Lower lobe of right lung (tissue), 2 donors: ENCODE measurements at places on chromosomes 2 and 18.

DNA sequence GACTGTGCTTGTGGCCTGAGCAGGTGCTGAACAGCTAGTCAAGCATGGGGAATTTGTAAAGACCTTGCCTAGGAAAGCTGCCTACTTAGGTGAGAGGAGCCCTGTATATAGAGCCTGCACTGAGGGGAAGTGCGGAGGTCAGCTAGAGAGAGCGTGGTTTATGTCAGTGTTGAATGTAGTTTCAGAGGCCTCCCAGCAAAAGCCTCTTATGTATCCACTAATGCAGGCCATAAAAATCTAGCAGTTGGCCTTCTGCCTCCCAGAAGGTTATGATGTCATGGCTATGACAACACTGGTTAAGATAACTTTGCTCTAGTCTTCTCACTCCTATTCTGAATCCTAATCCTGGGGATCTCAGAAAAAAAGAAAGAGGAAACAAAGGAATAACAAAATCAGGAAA, 88.9 kb downstream of the ASXL3 start:
- no peak for DNase-seq

GRCh38 chr18:47721876-47722275, 208.6 kb downstream of the SMAD2 start:
- DNase-seq = no peak

- no peak for DNase-seq
These were observed 36.2 kb downstream of the PDIA6 start for GRCh38 chr2:10776231-10776977.

DNA sequence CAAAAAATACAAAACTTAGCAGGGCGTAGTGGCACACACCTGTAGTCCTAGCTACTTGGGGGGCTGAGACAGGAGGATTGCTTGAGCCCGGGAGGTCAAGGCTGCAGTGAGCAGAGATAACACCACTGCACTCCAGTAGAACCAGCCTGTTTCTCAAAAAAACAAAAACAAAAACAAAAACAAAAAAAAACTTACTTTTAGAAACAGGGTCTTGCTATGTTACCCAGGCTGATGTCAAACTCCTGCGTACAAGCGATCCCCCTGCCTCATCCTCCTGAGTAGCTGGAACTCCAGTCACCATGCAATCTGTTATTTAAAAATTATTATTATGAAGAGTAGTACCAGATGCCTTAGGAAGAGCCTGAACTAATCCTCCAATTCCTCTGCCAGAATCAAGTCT, 35.0 kb upstream of the GLI2 start:
- DNase-seq = no peak

GRCh38 chr18:30455741-30456140, 586.8 kb downstream of the DSC3 start:
- DNase-seq = no peak

- no peak for DNase-seq
These were observed 99.6 kb downstream of the ATL2 start for GRCh38 chr2:38277245-38278116.

GRCh38 chr2:69564604-69565003, 78.9 kb downstream of the AAK1 start:
- no peak for DNase-seq

GRCh38 chr2:102061962-102062795, 70.4 kb downstream of the IL1R2 start:
- DNase-seq = no peak

GRCh38 chr2:207504513-207505170, 25.1 kb upstream of the CREB1 start:
- DNase-seq = no peak

- DNase-seq = no peak
These were observed 13.5 kb upstream of the FEZ2 start for GRCh38 chr2:36611316-36611990.

DNA sequence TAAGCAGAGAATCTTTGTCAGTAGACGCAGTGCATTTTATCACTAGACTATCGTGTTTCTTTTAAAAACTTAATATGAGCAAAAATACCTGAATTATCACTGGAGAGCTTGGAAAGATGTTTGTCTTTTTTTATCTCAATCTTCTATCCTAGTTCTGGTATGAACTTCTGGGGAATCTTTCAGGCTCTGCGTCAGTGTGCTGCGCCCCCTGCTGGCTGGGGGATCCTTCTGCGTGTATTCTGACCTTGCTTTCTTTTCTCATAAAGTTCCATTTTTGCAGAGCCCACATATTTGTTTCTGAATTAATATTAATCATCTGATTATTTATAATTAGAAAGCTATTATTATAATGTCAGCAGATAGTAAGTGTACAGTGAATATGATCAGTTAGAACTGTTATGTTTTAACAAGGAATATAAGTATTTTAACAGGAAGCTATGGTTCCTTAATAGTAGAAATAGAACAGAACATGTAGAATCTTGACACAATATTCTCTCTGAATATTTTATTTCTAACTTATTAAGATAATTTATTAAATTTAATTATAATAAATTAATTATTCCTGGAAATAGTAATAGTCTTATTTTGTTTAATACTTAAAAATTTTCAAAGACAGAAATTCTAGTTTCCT, 945.0 kb upstream of the CRIM1 start:
- peak; percentile 61 for DNase-seq

DNA sequence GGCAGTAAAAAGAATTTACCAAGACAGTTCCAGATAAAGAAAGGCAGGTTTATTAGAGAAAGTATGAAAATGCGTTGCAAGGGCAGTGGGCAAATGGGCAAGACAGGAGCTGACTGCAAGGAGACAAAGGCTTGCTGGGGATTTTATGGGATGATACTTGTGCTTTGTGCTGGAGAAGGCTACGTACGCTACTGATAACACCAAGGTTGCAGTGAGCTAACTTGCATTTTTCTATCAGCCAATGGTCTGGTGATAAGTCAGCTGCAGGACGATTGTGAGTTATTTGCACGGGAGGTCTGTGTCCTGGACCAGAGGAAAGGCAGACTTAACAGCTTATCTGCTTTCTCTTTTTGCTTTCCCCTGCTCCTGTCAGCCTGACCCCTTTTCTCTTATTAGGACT, 116.5 kb downstream of the PMS1 start:
- no peak for DNase-seq

- DNase-seq = no peak
These were observed 1395.8 kb downstream of the LRP1B start for GRCh38 chr2:140734992-140735391.

GRCh38 chr18:41529093-41529492, 425.9 kb upstream of the PIK3C3 start:
- DNase-seq = no peak

GRCh38 chr2:6934758-6935651, 17.8 kb downstream of the RNF144A start:
- DNase-seq = no peak

DNA sequence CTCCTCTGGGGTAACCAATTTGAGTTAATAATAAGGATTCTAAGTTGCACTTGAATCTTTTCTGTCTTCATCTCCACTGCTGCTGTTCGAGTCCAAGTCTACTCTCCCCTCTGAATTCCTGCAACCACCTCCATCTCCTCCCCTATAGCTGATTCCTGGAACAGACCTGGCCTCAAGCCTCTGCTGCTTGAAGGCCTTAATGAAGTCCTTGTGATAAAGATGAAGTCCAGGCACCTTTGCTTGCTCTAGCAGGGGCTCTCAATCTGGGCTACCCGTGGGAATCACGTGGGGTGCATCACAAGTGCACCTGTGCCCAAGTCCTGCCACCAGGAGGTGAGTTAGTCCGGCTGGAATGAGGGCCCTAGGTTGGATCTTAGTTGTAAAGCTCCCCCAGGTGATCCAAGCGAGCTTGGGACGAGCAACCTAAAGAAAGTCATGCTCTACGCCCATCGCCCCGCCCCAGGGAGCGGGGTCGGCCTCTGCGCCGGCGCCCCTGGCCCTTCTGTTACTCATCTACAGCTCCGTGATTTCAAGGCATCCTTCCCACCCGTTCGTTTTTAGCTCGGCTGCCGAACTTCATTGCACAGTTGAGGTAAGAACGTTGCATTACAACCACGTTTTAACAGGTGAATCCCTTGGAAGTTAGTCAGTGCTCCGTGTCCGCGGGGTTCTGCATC, 905 bp upstream of the IAH1 start:
- DNase-seq = no peak

- DNase-seq = no peak
These were observed 395.2 kb downstream of the TGIF1 start for GRCh38 chr18:3845161-3845560.

DNA sequence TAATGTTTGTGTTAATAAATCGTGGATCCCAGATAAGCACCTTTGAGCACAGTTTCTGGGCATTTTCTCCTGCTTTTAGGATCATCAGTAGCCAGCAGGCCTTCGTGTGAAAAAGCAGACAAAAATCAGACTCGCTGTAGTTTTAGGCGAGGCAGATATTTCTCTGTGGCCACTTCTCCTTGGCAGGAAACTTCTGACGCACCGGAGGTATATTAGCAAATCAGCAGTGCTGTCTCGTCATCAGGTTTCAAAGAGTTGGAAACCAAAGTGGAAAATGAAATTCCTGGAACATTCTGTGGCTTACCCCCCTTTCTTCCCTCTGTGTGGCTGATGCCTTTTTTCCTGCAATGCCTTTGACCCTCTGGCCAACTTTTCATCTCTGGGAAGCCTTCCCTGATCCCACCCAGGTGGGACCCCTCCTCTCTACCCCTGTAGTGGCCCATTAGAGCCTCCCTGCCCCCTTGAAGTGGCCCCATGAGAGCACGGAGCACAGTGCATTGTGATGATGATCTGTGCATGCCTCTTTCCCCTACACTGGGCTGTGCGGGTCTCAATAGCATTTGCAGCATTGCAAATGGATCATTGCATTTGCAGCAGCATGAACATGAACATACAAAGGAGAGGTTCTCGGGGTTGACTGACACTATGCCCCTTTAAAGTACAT, 93.3 kb downstream of the RNF144A start:
- DNase-seq = no peak

- no peak for DNase-seq
These were observed 68.2 kb downstream of the ZNF385B start for GRCh38 chr2:179793238-179793637.

GRCh38 chr2:39394516-39394961, 42.5 kb downstream of the MAP4K3 start:
- DNase-seq = no peak

DNA sequence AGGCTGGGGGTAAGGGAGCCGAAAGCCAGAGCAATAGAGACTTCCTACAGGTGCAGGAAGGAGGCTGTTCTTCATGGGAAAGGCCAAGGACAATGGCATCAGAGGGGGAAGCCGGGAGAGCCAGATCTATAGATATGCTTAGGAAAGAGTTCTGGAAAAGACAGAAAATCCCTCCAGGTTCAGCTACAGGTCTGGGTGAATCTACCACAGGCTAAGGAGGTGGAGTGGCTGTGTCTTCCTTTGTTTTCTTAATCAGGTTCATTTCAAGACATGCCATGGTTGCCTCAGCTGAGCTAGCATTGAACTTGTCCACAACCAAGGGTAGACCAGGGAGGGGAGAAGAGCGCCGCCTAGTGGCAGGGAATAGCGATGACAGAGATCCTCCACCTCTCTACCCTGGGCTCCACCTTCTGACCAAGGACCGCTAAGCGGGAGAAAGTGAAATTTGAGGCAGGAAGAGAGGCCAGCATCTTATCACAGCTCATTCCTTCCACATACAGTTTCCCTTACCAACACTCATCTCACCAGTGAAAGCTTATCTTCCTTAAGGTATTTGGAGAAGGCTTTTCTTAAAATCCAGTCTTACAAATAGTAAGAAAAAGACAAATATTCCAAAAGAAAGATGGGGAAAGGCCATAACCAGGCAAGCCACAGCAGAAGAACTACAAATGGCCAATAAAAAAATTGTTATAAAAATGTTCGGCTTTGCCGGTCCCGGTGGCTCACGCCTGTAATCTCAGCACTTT, 74.2 kb downstream of the VIT start:
- DNase-seq = peak; percentile 57

- peak; percentile 77 for DNase-seq
These were observed 1.3 kb upstream of the LRP2 start for GRCh38 chr2:169363560-169364150.

- DNase-seq = no peak
These were observed 19.6 kb downstream of the GPR35 start for GRCh38 chr2:240644859-240645301.

DNA sequence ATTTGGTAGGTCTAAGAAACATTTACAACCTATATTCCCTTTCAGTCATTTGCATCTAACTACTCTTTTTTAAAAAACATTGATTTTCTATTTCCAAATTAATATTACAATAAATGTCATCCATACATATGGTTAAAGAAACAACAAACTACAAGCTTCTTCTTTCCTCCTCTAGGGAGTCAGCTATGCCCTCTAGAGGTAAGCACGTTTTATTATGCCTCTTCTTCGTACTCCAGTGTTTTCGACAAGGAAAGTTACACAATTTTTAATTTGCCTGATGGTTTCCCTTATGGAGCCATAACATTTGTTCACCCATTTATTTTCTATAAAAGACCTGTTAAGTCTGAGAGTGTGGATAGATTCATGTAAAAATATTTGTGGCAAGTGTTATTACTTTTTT, 183.4 kb upstream of the CDH7 start:
- DNase-seq = no peak

- DNase-seq = no peak
These were observed 17.1 kb downstream of the CCT7 start for GRCh38 chr2:73250872-73251846.

GRCh38 chr2:157473581-157473980, 29.7 kb upstream of the CYTIP start:
- DNase-seq = no peak

DNA sequence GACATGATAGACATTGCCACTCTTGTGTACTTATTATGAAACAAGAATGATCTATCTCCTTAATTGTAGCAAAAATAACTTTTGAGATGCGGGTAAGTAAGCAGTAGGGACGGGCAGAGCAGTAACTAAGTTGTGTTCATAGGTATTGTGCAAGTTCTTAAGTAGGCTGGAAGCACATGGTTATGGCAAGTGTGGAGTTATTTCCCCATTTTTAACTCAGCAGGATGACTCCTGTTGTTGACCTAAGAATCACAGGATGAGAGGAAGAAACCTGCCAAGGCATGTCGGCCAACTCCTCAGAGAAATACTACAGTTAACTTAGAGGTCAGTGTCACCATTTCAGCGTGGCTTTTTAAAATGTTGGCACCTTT, 51.1 kb upstream of the FN1 start:
- no peak for DNase-seq

GRCh38 chr2:45816272-45816671, 164.8 kb downstream of the PRKCE start:
- DNase-seq = no peak

- DNase-seq = no peak
These were observed 271.0 kb downstream of the MYCN start for GRCh38 chr2:16211341-16211740.

- DNase-seq = no peak
These were observed 22.6 kb upstream of the RPIA start for GRCh38 chr2:88668862-88669261.

GRCh38 chr2:161613161-161613560, 11.1 kb upstream of the SLC4A10 start:
- DNase-seq = no peak
